ENCODE measurements at places on chromosomes 3 and 15. TPM values are rescaled to one million over a fixed set of nuclear protein-coding genes. Genes with fewer than 3 reads are reported as not detected.

GALK2 gene
- 35.0 TPM for total RNA-seq

PAQR5 gene
- total RNA-seq: 0.14 TPM

SLC15A2 gene
- total RNA-seq: 1.0 TPM

OXSR1 gene
- total RNA-seq: 33.0 TPM

PLSCR2 gene
- 0.28 TPM for total RNA-seq

SV2B gene
- total RNA-seq: 3.2 TPM

SIN3A gene
- total RNA-seq: 23.6 TPM

ISL2 gene
- total RNA-seq: 0.09 TPM

HAPLN3 gene
- total RNA-seq: 17.3 TPM

FBXW12 gene
- 0.05 TPM for total RNA-seq

GOLGA8B gene
- 11.7 TPM for total RNA-seq

SPATA12 gene
- 0.05 TPM for total RNA-seq

CYP1A2 gene
- not detected for total RNA-seq

LCTL gene
- total RNA-seq: not detected

ATP13A4 gene
- 0.80 TPM for total RNA-seq

PCSK6 gene
- 10.5 TPM for total RNA-seq

GOLGA8R gene
- 0.80 TPM for total RNA-seq

PP2D1 gene
- not detected for total RNA-seq

GRK7 gene
- total RNA-seq: not detected

All from thymus (tissue), 14 donors.